ENCODE measurements at places on chromosomes 1 and 21.

DNA sequence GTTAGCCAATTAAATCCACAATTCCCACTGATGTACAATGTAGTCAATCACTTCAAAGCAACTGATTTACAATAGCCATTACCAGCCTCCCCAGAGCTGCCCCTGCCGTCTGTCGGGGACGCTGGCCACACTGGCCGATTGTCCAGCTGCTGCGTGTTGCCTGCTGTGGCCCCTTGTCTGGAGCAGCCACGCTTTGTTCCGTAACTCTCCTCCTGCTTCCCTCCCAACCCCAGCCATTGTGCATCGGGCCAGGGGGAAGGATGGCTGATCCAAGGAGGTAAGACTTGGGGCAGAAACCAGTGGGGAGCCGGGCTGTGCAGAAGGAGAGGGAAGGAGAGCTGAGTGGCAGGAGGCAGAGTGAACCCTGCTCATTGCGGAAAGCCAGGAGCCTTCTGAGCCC is 83.6 kb upstream of the LYST start:
- DNase-seq, result no peak

DNA sequence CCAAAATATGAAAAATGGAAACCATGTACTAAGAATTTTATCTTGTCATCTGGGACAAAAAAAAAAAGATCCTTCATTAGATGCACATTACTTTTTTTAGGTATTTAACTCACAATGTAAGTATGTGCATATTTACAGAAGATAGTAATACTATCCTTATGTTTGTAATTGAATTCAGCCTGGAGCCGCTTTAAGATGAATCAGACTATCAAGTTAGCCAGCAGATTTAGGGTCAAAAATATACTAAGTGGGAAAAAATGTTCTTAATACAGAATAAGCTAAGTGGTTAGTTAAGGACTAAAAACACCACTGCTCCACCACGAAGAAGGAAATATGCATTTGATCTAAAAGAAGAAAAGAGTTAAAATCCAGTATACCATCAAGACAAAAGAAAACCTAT is 49.1 kb downstream of the DSCAM start:
- DNase-seq, result no peak

DNA sequence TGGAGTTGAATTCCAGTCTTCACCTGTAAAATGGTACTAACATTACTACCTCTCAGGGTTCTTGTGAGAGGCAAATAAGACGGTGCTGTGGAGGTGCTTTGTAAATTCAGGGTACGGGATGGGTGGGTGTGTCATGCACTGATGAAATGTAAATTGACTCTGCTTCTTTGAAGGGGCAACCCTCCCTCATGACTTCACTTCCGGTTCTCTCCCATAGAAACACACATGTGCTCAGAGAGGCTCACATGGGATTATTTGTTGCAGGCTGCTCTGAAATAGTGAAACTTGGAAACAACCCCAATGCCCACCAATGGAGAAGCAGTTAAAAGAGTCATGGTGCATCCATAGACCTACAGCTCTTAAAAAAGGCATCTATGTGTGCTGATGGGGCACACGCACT is 44.9 kb upstream of the SCMH1 start:
- DNase-seq, result no peak

- DNase-seq, result no peak
Observed at GRCh38 chr1:1217621-1218523, 3.9 kb upstream of the TNFRSF4 start.

DNA sequence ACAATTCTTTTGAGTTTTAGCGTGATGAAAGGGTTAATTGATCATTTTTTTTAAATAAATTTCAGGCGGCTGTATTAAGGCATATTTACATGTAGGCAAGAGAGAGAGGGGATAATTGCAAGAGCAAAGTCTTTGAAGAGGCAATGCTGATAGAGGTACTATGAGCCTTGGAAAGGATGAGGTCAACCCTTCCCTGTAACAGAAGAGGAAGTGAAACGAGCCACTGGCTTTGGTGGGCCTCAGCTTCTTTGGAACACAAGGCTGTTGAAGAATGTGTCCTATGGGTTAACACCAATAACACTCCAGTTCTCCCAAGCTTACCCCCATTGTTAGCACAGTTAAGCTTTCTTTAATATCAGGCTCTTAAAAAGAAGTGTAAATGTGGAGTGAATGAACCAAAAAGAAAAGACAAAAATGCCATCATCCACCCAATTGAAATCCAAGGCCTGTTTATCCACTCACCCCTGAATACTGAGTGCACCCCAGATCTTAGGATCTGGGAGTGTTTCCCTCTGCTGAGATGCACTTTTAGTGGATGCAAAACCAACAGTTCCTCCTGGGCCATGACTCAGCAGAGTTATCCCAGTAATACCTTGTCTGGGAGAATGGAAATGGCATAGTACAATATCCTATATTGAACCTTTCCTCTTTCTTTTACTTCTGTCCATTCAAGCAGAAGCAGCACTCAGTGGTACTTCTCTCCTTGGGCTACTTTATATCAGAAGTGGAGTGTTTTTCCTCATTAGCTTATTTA is 216.4 kb downstream of the SLC44A5 start:
- DNase-seq, result no peak

DNA sequence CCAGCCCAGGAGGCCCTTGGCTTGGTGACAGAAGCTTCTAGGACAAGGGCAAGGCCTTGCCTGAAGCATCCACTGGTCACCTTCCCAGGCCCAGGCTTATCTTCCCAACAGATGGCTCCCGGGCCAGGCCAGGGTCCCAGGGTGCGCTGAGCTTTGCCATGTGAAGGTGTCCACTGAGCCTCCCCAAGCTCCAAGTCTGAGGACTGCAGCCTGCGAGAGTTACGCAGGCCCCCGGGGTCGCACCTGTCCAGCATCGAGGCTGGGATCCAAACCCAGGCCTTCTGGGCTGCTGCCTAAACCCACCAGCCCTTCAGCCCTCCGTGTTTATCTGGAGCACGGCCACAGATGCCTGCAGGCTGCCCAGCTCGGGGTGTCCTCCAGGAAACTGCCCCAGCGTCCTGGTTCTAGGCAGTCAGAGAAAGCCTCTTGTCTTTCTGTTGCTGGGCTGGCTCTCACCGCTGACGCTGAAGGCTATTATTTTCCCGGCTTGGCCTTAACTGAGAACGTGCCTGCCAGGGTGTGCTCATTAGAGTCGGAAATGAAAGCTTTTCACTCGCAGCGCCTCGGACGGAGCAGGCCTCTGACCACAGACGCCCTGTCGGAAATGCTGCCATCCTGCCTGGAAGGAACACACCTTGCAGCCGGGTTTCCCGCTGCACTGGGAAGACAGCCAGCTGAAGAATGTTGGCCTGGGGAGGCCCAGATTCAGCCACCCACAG is 71.4 kb downstream of the MEGF6 start:
- no peak for DNase-seq

- no peak for DNase-seq
Observed at GRCh38 chr1:25432749-25433388, 2.2 kb downstream of the MACO1 start.

DNA sequence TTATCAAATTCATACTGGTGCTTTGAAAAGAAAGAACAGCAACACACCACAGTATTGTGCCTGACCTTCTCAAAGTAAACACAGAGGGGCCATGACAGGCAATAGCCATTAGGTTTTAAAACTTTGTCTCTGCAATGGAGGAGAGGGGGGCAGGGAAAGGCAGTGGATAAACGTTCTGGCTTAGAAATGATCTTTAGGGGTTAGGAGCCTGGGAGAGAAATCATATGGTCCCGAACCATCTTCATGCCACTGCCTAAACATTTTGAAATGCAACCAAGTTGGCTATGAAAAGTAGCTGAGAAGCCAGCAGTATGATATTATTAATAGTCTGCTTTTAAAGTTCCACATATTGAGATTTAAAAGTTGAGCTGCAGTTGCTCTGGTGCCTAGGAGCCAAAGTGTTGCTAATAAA is 39.8 kb downstream of the PLPP3 start:
- no peak for DNase-seq

DNA sequence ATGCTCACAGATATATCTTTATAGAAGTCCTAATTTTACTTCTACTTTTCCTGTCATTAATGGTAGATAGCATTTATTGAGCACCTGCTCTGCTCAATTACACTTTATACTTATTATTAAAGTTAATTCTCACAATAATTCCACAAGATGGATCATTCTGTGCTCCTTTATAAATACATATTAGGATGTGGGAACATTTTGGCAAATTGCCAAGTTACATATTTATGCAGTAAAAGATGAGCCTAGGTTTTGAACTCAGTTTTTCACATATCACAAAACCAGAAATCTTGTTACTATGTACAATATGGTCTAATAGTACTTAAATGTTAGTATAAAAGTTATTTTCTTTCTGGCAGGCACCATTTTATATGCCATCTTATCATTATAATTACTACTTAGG is 895.0 kb upstream of the B3GALT2 start:
- no peak for DNase-seq

DNA sequence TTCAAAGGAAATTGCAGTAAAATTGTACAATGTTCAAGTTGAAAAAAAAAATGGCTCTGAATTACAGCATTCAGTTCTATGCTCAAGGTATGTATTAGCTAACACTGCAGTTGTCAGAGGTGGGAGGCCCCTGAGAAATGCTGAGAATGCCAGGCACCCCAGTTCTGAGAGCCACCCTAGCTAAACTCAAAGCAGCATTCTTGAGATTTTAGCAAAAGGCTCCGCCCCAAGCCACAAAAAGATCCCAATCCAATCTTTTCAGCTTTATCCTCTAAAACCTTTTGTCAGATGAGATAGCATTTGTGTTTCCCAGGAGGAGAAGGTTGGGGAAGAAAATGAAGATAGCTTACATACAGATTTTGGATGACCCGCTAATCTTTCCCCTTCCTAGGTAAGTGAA is 68.8 kb downstream of the SMYD2 start:
- no peak for DNase-seq

Data from NCI-H2081 (cell line).